RKO (cell line): ENCODE measurements at places on chromosomes 1 and 21.

- no peak for DNase-seq
Measured at GRCh38 chr1:226123591-226124471, 61.3 kb downstream of the H3-3A start.

DNA sequence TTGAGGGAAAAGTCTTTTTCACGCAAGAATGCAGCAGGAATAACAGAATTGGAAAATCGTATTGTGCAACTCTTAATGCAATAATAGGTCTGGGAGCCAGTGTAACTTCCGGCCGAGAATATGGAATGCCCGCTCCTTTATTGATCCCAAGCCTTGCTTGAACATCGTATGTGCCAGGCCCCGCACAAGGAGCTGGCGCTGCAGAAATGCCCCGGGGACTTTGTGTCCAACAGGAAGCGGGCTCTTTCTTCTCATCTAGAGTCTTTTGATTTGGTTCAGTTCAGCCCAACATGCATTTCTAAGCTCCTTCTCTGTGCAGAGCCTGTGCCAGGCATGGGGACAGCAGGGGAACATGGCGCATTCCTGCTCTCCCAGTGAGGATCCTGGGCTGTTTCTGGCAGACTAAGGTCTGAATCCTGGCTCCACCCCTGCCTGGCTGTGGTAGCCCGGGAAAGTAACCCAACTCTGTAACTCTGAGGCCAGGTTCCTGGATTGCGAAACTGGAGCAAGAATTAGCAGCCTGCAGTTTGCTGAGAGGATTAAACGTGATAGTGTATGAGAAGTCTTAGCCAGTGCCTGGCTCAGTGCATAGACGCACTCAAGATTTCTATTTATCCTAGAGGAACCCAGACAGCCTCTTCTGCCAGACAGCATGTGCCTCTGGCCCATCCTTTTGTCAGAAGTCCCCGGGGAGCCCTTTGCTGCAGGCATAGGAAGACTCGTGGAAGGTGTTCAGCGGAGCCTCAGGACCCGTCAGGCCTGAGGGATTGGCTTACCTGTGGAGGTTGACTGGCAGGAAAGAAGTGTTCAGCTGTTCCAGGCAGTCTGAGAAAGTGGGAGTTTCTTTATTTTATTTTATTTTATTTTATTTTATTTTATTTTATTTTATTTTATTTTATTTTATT, 987 bp upstream of the CDCP2 start:
- DNase-seq, result no peak

DNA sequence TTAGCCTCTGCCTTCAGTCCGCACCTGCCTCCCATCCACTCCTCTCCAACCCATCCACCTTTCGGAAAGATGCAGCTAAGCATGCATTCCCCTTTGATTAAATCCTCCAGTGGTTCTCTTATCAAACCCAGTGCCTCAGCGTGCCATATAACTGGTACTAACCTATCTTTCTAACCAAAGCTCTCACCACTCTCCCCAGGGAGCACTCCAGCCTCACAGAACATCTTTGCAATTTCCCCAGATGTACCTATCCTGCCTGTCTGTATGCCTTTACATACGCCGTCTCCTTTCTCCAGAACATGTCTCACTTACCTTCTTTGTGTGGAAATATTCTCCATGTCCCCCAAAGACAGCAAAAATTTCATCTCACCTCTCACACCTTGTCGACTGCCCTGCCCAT, 80.0 kb downstream of the SLC25A24 start:
- DNase-seq, result no peak

DNA sequence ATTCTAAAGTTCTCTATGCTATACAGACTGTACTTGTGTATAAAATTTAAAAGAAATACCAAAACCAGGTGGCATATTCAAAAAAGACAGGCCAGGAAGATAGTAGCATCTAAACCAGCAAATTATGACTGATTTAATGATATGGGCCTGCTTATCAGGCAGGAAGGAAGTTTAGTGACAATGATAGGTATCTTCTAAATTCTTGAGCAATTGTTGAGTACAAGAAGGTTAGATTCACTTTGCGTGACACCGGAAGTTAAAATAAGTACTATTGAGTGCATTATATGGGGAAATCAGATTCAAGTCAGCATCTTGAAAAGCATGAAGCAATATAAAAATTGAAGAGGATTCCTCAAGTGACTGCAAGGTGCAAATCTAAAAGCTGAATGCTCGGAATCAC, 186.8 kb upstream of the RGS18 start:
- DNase-seq, result no peak

GRCh38 chr1:204866051-204866596, 4.5 kb upstream of the NFASC start:
- DNase-seq, result no peak

- no peak for DNase-seq
Measured at GRCh38 chr1:36366091-36366661, 19.5 kb downstream of the STK40 start.

GRCh38 chr1:91777630-91778300, 108.2 kb downstream of the TGFBR3 start:
- no peak for DNase-seq

GRCh38 chr1:201884425-201884824, 4.3 kb upstream of the SHISA4 start:
- DNase-seq, result no peak

GRCh38 chr21:25735646-25736597, 1.1 kb downstream of the GABPA start:
- DNase-seq, result peak; percentile 87

DNA sequence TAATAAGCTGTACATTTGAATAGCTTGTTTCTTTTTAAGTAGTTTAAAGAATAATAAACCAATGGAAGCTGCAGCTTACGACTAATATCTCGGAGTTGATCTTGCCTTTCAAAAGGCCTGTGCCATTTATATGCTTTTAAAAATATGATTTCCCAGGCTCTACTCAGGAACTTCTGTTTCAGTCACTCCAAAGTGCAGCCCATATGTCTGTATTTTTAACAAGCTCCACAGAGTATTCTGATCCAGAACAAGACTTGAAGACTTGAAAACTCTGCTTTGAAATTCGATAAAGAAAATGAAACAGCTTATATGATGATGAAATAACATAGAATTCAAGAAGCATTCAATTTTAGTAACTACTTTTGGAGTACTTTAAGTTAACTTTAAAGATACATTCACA, 79.1 kb upstream of the PLPPR4 start:
- no peak for DNase-seq

GRCh38 chr1:101843160-101843559, 153.6 kb downstream of the OLFM3 start:
- no peak for DNase-seq

DNA sequence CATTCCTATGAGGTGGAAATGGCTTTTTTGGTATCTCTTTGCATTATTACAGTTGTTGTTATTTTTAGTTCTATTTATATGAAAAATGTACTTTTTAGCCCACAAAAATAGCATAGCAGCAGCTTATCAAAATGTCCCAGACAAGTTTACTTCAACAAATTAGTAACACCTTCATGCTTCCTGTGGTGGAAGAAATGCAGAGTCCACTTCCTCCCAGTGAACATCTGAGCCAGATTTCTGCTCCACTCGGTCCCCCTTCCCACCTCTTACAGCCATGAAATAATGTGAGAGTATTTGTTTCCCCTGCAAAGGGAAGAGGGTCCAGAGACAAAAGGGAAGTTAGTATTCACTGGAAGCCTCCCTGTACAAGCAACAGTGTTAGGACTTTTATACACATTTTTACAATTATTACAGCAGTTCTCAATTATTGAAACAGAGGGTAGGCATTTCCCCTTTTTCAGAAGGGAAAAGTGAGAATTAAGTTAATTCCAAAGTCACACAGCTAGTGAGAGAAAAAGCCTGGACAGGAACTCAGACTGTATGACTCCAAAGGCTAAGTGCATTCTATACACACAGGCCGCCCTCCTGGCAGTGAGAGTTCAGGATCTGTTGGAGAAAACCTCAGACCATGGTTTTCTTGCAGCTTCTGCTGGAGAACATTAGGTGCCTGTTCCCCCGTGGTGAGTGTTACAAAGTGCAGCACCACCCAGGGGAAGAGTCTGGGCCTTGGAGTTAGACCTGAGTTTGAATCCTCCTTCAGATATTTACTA, 126.5 kb downstream of the PBX1 start:
- DNase-seq, result no peak

- DNase-seq, result no peak
Measured at GRCh38 chr21:43740497-43741156, 21.7 kb downstream of the PDXK start.

DNA sequence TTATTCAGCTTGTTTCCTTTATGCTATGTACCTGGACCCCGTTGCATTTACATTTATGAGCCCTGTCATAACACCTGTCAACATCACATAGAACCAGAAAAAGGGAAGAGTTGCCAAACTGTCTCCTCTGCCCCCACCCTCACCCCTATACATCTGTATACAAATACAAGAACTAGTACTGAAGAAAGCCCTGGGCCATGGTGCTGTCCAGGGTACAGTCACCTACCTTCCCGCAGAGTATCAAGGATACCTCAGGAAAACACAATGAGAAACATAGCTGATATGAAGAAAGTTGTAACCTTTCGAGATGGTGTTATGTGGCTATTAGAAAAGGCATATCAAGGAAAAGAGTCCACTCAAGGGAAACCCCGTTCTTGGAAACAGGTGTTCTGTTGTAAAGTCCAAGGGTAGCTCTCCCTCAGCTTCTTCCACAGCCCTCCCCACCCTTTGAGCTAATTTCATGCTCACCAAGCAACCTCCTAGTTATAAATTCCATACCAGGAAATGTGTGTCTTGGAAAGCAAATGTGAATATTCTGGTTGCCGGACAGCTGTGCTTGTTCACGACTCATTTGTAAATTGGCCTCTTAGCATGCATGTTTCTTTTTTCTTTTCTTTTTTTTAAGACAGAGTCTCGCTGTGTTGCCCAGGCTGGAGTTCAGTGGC, 16.7 kb upstream of the AVPR1B start:
- DNase-seq, result no peak

DNA sequence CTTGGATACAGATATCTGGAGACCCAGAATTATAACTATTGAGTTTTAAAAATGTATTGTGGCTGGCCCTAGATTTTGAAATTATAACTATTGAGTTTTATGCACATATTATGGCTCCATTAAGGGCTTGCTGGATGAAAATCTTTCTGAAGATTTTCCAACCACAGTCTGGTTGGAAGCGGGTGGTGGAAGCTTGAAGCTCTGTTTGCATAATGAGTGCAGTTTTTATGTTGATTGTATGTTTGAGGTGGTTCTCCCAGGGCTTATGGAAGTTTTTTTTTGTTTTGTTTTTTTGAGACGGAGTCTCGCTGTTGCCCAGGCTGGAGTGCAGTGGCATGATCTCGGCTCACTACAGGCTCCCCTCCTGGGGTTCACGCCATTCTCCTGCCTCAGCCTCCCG, 10.1 kb upstream of the CTPS1 start:
- no peak for DNase-seq

DNA sequence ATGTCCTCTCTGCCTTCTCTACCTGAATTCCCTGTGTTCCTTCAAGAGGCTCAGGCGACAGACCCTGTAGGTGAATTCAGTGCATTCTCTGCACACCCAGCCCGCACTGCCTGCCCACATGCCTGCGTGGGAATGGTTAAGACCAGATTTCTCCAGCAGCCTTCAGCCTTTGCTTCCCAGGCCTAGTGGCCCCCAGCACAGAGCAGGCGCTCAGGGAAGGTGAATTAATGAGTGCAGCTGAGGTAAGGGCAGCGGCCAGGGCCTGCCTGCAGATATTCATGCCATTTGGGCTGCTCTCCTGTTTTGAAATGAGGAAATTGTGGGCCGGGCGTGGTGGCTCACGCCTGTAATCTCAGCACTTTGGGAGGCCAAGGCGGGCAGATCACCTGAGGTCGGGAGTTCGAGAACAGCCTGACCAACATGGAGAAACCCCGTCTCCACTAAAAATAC, 45.5 kb downstream of the IER5 start:
- DNase-seq, result no peak

DNA sequence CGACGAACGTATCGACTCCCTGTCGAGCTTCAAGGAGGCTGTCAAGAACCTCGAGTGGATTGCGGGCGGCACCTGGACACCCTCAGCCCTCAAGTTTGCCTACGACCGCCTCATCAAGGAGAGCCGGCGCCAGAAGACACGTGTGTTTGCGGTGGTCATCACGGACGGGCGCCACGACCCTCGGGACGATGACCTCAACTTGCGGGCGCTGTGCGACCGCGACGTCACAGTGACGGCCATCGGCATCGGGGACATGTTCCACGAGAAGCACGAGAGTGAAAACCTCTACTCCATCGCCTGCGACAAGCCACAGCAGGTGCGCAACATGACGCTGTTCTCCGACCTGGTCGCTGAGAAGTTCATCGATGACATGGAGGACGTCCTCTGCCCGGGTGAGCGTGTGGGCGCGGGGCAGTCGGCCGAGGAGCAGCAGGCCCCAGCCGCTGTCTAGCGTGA, 28.0 kb downstream of the COL6A2 start:
- DNase-seq, result no peak

DNA sequence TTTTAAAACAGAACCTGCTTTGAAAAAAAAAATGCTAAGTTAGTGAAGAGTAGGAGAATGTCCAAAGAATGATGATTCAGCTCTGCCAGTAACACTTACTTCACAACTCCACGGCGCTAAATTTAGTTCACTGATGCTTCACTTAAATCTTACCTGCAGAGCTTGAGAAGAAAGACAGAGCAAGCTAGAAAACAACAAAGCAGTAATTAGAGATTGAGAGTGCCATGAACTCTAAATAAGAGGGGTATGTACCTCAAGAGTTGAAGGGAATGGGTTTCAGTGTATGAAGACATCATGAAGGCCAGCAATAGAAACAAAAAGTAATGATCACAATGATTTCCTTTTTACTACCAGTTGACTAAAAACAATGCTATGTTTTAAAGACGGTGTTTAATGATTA, 32.8 kb downstream of the EPRS1 start:
- no peak for DNase-seq

GRCh38 chr1:54413295-54413694, 7.1 kb upstream of the SSBP3 start:
- DNase-seq, result peak; percentile 88

- DNase-seq, result no peak
Measured at GRCh38 chr1:96722958-96723357, 1.4 kb downstream of the PTBP2 start.

DNA sequence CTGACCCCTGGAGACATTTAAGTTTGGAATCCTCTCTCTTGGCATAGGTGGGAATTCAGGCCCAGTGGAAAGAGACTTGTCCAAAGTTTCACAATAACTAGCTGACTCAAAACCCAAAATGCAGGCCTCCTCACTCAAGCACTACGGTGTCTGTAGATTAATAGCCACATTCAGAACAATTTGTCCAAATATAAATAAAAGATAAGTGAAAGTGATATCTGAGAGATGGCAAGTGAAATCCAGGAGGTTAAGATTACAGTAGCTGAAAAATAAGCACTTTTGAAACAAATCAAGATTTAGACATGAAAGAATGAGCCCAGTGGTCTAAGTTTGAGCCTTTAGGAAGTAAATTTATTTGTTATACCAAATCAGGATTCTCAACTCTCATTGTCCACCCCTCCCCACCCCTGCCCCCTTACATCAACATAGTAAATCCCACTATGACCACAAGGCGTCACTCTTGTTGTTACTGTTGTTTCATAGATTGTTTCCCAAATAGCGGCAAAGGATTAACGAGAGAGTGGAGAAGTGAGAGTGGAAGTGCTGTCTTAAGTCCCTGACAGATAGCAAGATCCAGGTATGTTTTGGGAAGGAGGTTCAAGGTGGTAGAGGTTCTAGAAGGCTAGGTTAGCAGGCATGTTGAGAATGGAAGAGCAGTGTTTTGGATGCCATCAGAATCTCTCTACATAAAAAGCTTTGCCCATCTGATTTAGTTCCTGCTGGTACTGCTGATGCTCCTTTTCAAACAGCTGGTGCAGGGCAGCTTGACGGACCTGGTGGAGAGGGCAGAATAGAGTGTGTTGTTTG, 7.1 kb upstream of the TPM3 start:
- DNase-seq, result no peak
